ENCODE measurements at places on chromosomes 3 and 15.

DNA sequence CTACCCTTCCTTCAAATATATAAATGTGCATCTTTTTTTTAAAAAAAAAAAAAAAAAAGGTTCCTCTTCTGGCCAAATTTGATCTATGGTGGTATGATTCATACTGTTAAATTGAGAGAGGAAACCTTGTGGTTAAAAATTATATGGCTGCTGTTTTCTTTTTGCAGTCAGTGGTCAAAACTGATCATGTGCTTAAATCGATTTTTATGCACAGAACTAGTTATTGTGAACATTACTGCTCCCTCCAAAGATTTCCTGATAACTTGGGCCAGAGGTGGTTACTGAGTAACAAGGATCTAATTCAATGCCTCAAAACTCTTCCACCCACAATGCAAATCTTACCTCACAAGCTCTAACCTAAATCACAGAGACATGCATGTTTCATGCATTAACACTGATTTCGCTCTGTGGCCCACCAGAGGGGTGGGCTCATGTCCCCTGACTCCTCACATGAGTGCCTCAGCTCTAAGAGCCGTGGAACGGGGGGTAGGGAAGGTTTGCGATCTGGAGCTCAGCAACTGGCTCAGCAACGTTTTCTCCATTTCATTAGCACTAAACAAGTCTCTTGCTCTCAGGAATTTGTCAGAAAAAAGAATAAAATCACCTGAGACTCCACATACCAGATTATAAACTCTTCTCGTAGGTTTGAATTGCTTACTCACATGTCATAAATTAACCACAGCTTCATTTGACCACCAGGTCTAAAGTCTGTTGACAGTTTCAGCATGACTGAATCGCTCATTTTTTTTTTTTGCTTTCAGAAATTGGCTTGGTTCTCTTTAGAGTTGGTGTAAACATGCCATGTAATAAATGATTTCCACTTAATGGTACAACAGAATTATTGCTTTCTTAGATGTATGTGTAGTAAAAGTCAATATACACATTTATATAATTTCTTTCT is 280.4 kb downstream of the CD47 start:
- DNase-seq: no peak

GRCh38 chr3:187292631-187293515 is 1.3 kb upstream of the MASP1 start:
- DNase-seq: peak; percentile 1

GRCh38 chr3:85576091-85576690 is 617.4 kb downstream of the CADM2 start:
- peak; percentile 71 for DNase-seq

DNA sequence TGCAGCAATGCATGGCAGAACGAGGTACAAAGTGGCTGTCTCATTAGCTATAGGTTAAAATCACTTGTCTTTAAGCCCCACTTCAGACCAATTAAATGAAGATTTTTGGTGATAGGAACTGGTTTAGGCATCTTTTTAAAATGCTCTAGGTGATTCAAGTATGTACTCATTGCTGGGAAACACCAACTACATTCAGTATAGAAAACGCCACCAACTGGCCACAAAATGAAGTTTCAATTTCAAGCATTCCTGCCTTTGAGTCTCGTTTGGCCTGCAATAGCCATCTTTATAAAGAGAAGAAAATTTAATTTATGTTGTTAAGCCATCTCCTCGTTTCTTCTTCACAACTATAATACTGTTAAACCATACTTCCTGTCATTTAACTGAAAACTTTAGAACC is 587.9 kb downstream of the GBE1 start:
- peak; percentile 51 for DNase-seq

- DNase-seq: no peak
Measured at GRCh38 chr3:188185717-188186251, 31.8 kb downstream of the LPP start.

DNA sequence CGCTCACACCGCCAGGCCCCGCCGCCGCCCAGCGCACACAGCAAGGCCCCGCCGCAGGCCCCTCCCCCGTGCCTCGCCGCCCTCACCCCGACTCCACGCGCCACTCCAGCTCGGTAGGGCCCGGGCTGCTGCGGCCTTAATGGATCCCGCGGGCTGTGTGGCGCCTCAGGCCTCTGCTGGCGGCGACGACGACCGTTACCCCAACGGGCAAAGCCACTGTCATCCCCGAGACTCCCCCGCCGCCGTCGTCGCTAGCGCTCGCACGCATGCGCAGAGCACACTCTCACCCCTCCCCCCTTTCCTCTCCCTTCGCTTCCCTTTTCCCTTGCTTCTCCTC is at the start of gene MSL2:
TSS of gene MSL2 (minus strand) at position 272 of the 337 bp plus-strand sequence. CDS start 1,222 bp downstream, outside the sequence.
- DNase-seq: no peak

- no peak for DNase-seq
Measured at GRCh38 chr3:120587332-120587975, 8.7 kb upstream of the NDUFB4 start.

DNA sequence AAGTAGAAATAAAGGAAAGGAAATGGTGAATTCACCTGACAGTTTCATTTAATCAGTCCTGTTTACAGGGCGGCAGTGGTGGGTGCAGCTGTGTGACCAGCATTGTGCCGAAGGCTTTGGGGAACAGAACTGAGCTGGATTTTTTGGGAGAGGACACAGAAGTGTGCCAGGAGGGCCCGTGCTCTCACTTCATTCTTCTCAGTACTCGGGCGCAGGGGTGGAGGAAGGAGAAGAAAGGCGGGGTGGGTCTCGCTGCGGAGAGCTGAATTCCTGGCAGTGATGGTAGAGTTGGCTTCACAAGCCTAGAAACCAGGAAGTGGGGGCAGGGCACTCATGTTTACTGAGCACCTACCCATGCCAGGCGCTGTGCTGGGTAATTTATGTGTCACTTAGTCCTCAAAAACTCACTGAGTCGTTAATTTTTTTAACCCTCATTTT is 64.6 kb downstream of the CRTC3 start:
- no peak for DNase-seq

- DNase-seq: no peak
Measured at GRCh38 chr3:131688370-131688769, 185.6 kb upstream of the MRPL3 start.

DNA sequence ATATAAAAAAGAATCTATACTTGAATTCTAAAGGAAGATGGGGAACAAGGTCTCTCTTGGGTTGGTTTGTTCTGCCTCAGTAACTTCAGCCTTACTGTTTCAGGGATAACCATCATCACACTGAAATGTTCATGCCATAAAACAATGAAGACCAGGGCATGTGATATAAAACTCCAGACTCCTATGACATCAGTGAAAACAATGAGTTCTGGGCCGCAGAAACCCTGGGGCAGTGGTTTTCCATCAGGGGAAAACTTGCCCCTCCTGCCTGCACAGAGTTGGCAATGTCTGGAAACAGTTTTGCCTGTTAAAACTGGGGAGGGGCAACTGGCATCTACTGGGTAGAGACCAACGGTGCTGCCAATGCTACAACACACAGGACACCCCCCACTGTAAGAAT is 46.8 kb downstream of the CA12 start:
- no peak for DNase-seq

- no peak for DNase-seq
Measured at GRCh38 chr3:66396888-66397287, 103.9 kb downstream of the LRIG1 start.

GRCh38 chr15:99320374-99321215 is 69.3 kb downstream of the LRRC28 start:
- DNase-seq: no peak

DNA sequence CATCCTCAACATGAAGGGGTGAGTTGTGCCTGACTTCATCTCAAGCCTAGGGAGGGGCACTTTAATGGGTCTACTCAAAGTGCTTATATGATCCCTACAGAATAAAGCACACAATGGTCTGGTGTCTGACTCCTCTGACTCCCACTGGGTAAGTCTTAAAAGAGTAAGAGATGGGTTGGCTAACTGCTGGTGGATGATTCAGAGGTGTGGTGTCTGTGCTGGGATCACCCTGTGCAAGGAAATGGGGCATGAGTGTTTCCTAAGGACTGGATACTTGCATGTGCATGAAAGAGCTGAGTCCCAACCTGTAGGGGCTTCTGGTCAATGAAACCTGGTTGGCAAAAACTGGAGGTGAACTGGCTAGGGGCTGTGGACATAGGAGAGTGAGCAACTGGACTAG is 158.8 kb downstream of the IL20RB start:
- no peak for DNase-seq

DNA sequence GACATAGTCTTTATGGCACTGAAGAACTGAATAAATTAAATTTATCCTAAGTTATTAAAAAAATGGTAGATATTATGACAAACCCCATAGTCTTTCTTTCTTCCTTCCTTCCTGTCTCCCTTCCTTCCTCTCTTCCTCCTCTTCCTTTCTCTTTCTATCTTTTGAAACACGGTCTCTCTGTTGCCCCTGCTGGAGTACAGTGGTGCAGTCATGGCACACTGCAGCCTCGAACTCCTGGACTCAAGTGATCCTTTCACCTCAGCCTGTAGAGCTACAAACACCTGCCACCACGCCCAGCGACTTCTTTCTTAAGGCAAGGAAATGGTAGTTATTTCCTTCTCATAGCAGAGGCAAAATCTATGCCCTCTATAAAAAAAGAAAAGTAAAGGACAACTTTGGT is 354.6 kb downstream of the GAP43 start:
- no peak for DNase-seq

Measured in RKO (cell line).